Activated T-helper 1 cell treated with anti-CD3 and anti-CD28 coated beads, Interleukin-2, amount 50 U/mL, for 16 hours (primary cell): ENCODE measurements at places on chromosomes 16 and 17.

DNA sequence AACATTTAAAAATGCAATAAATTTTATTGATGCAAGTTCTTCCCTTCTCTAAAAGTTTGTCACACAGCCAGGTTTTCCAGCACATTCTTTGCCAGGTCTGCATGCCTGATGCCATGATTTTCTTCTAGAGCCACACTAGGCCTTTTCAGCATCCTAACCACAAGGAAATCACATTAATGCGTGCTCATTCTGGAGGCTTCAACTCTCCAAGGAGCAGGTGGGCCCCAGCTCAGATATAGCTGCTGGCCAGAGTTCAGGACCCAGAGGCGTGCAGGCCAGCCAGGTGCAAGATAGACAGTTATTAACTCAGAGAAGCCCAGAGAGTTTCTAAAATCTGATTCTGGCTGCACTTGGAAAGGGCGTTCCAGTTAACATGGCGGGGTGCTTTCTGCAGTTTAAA lies 124.5 kb upstream of the MAF start:
- DNase-seq: no peak

GRCh38 chr16:4510747-4511426 lies 27.7 kb downstream of the CDIP1 start:
- DNase-seq: no peak

- DNase-seq: no peak
These were observed 439.0 kb upstream of the ASIC2 start for GRCh38 chr17:33732116-33732515.

DNA sequence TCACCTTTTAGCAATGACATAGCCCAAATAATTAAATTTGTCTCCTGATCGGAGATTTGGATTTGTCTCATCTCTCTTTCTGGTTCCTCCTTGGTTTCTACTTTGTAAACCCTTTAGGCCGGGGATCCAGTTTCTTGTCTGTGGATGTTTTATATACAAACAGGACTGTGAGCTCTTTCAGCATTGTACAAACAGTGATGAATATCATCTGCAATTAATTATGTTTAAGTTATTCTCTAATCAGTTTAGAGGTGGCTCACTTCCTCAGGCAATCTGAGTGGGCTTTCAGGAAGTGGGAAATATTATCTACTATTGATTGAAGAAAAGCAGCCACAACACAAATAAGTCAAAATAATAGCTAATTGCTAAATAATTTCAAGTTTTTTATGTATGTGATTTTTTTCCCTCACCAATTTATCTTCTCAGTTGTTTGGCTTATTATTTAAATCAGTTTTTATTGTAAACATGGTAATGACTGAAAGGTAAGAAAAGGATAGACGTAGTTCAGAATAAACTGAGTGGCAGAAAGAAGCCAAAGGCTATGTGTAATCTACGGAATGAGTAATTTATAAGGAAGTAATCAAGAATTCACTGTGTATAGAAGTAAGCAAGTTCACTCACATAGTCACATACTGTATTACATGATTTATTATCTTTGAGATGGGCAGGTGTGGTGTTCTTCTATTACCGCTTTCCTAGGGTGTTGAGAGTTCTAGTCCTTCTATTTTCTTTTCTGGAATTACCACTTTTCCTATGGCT lies 3.4 kb upstream of the ABCC11 start:
- no peak for DNase-seq

- no peak for DNase-seq
These were observed 150.8 kb upstream of the RPH3AL start for GRCh38 chr17:503449-503700.

DNA sequence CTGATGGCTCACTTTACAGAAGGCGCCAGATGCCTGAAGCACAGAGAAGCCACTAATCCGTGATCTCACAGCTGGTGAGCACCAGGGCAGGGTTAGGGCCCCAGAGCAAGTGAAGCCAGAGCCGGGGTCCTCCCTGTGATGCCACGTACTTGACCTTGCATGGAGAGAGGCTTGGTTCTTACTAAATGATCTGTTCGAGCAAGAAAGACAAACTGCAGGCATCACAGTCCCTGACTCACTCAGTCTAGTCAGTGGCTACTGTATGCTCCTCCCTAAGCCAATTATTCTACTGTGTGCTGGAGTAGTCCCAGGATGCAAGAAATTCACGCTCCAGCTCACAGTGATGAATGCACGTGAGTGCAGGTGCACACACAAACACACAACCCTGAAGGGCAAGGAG lies 55.4 kb downstream of the SDK2 start:
- DNase-seq: no peak

GRCh38 chr16:1944612-1945199 lies 1.7 kb upstream of the MSRB1 start:
- no peak for DNase-seq

- DNase-seq: no peak
These were observed 111.9 kb downstream of the XYLT1 start for GRCh38 chr16:17358846-17359245.

GRCh38 chr16:5841974-5842373 lies 744.4 kb upstream of the EEF2KMT start:
- DNase-seq: no peak

DNA sequence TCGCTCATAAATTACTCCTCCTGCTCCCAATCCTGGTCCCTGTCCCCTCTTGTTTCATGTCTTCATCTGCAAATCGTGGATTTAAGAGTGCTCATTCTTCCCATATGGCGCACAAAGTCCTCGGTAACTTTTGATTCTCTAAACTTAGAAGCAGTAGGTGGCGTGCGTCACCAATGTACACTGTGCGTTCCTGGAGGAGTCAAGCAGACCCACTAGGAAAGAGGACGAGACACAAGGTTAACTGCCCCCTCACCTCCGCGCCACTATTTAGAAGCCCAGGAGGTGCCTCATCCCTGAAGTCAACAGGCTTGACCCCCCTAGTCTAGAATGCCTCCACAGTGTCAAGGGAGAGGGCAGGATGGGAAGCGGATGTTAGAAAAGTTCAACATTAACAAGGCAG lies 2.9 kb downstream of the SLC13A5 start:
- DNase-seq: no peak

- no peak for DNase-seq
These were observed 9.1 kb downstream of the TSPOAP1 start for GRCh38 chr17:58319173-58320162.

DNA sequence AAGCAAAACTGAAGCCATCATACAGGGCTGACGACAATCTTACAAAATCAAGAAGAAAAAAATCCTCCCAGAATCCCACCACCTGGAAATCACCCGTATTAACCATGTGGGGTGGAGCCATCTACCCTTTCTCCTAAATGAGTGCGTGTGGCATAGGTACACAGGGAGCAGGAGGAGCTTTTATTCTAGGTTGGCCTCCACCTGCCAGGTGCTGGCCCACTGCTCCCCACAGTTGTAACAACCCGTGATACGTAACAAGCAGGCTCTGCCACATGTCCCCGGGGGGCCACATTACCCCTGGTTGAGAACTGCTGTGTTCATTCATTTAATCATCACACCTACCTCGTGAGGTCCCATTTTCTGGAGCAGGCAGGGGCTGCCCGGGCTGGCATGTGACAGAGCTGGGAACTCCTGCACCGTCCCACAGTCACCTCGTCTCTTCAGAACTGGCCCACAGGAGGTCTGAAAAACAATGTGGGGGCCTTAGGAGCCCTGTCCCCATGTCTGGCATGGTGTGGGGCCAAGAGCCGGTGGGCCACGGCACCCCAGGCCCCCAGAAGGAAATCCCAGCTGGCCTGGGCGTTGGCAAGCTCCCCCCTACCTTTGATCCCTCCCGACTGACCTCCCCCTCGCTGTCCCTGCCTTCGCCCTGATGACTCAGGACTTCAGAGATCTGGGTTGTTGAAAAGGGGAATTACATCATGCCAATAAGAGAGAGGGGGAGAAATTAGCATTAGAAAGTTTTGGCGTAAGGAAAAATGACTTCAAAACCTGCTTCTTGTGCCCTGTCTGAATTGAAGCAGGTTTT lies 12.9 kb downstream of the CMIP start:
- no peak for DNase-seq

DNA sequence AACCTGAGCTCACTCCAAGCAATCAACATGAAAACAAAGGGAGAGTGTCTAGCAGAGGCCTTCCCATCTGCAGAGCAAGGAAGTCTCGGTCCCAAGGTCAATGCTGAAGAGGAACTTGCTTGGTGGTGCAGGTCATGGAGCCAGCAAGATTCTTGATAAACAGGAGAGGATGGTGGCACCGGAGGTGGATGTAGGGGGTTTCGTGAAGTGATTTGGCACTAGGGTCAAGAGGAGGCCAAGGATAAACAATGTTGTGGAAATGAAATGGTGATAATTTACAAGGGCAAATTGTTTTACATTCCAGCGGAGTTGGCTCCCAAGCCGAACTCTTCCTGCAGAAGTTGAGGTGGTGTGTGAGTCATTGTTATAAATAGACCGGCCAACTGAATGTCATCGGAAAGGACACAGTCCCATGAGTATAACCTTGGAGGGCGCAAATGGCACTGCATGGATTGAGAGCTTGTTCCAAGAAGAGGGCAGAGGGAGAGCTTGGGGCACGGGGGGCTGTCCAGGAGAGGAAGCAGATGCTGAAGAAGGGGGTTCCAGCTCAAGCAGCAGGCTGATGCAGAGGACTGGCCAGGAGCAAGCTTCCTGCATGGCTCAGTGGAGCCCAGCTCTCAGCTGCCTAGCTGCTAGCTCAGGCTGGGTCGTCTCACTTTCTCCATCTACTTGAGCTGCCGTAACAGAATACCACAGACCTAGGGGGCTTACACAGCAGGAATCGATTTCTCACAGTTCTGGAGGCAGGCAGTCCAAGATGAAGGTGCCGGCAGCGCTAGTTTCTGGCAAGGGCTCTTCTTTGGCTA lies 136.6 kb downstream of the COPRS start:
- DNase-seq: no peak
